ENCODE measurements at places on chromosomes 16 and 17.

GRCh38 chr16:66298571-66299120 is 67.8 kb upstream of the CDH5 start:
- no peak for DNase-seq

GRCh38 chr16:19972111-19972510 is 87.5 kb upstream of the GPRC5B start:
- no peak for DNase-seq

- no peak for DNase-seq
These were observed 38.6 kb upstream of the TENT4B start for GRCh38 chr16:50114357-50115129.

DNA sequence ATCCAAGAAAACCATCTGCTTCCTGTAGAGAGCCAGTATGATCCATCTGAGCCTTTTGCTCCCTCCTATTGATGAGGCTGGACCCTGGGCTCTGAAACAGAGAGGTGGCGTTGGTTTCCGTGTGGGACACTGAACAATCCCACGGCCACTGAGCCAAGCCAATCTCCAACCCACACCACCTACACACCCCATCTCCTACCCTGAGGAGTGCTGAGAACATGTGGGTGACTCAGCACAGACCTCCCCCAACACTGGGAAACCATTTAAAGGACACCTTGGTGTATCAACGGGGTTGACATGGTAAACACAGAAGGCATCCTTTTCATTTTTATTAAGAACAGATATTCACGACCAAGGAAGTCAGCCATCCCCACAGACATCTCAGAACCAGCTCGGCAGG is 332.1 kb downstream of the SLC39A11 start:
- DNase-seq = no peak
